Urothelium cell line (cell line): ENCODE measurements at places on chromosomes 11 and 22.

- peak; percentile 77 for DNase-seq
Measured at GRCh38 chr22:32020117-32020516, 22.9 kb upstream of the SLC5A1 start.

GRCh38 chr22:47781427-47782111 is 1019.1 kb downstream of the TBC1D22A start:
- no peak for DNase-seq

GRCh38 chr11:133834682-133835592 is 10.4 kb downstream of the SPATA19 start:
- DNase-seq = peak; percentile 68

GRCh38 chr22:28773461-28773867 is 969 bp downstream of the CCDC117 start:
- no peak for DNase-seq

DNA sequence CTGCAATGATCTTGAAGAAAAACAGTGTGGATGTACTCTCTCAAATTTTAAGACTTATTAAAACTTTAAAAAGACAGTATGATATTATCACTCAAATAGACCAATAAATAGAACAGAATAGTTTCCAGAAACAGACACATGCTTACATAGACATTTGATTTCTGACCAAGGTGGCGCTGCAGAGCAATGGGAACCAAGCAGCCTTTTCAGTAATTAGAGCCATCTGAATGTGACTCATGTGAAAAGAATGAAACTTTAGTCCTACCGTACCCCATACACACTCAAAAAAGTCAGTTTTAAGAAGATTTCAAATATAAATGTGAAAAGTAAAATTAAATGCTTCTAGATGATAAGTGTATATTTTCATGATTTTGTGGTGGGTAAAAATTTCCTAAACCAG is 74.2 kb upstream of the MS4A8 start:
- DNase-seq = peak; percentile 43

DNA sequence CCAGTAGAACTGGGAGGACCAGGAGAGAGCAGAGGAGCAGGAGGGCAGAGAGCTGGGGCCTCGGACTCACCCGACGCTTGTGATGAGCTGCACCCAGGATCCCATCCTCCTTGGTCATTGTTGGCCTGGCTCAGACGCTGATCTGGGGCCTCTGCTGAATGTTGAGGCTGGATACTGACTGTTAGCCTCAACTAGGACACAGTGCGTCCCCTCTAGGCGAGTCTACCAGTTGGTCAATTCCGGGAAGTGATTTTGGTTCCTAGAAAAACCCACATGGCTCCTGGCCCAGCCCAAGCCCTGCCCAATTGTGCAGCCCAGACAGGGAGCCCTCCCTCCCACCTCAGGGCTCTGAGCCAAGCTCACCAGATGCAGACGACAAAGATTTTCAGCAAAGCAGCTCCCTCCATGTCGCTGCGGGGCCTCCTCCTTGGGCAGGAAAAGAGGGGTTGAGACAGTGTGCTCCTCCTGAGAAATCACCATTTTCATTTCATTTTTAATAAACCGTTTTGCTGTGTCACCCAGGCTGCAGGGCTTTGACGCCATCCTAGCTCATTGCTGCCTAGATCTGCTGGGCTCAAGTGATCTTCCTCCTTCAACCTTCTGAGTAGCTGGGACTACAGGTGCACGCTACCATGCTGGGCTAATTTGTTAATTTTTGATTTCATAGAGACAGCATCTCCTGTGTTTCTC is at the start of gene APOL4:
Gene APOL4, minus strand, starts transcription at position 180 of the 690 bp plus-strand sequence. Its CDS starts 75 bp downstream, at position 105.
- no peak for DNase-seq

- no peak for DNase-seq
Measured at GRCh38 chr11:48879256-48879655, 104.4 kb downstream of the TRIM51G start.

DNA sequence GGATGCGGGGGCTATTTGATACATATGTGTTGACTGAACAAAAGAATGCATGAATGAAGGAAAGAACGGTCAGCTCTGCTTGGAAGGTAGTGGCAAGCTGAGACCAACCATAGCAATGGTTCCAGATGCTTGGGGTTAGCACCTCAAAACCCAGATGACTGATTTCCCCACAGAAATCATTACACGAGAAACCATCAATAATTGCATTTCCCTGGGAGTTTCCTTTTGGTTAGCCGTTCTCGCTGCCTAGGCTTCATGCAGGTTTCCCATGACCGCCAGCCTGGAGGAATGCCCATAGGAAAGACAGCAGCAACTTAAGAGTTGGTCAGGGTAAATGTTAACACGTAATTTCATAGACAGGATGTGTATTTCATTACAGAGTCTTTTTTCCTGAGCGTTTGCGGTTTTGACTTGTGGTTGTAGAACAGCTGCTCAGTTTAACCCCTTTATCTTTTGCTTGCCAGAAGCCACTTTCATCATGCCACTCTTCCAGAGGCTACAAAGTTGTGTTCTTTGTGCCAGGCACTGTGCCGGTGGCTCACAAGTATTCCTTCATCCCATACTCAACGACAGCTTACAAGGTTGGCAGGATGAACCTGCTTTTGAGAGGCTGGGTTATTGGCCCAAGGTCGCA is 2.8 kb downstream of the IL17RA start:
- peak; percentile 11 for DNase-seq

- no peak for DNase-seq
Measured at GRCh38 chr11:46391186-46391577, 394 bp downstream of the CHRM4 start.

DNA sequence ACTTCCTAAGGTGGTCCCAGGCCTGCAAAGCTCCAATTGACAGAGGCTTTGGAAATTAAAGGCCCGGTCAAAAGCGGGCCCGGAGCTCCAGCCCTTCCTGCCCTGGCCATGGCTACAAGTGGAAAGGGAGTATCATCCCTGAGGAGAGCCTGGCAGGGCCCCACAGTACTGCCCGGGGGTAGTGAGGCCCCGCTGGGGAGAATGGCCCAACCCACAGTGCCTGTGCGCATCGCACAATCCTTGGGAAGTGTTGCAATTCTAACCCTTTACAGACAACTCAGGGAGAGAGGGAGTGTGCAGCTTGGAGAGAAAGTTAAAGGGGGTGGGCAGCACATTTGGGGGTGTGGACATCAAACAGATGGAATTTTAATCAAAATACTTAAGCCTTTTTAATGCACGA is 3.6 kb downstream of the CACNG2 start:
- no peak for DNase-seq
